ENCODE measurements at places on chromosomes 4 and X. TPM values are rescaled to one million over a fixed set of nuclear protein-coding genes. Genes with fewer than 3 reads are reported as not detected.
A peak's percentile ranks its signal among the peaks of the same experiment; 100 is the strongest.

GRCh38 chrX:109537324-109537665, 651 bp downstream of the NXT2 start:
- DNase-seq: no peak

GRCh38 chr4:90051999-90052398, 75.2 kb upstream of the CCSER1 start:
- no peak for DNase-seq

DNA sequence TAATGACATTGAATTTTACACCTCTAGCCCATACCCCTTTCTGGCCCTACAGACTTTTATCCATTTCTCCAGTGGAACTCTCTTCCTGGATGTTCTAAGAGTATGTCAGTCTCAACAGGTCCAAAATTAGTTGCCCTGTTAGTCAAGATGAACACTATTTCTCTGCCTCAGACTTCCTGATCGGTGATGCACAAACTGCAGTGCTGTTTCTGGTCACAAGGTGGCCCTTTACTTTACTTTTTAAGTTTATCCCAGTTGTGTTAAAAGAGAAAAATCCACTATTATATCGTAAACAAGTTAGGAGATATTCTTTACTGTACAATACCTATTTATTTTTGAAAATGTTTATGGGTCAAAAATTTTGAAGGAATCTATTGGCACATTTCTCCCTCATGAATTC, 13.1 kb downstream of the TCEAL7 start:
- DNase-seq: peak; percentile 48

DNA sequence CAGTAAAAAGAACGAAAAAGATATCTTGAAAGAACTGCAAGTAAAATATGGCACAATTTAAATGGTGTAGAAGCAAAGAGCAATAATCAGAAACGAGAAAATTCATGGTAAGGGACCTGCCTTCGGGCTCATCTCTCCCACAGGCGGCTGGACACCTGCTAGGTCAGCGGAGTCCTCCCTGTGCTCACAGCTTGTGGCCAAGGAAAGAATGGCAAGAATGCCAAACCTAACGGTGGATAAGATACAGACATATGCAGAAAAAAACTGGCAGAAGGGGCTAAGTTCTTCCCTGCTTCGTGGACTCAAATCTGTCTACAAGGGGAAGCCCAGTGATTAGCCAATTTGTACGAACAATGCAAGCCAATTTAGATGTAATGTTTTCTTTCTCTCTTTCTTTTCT, 152.1 kb upstream of the VCX start:
- no peak for DNase-seq

DNA sequence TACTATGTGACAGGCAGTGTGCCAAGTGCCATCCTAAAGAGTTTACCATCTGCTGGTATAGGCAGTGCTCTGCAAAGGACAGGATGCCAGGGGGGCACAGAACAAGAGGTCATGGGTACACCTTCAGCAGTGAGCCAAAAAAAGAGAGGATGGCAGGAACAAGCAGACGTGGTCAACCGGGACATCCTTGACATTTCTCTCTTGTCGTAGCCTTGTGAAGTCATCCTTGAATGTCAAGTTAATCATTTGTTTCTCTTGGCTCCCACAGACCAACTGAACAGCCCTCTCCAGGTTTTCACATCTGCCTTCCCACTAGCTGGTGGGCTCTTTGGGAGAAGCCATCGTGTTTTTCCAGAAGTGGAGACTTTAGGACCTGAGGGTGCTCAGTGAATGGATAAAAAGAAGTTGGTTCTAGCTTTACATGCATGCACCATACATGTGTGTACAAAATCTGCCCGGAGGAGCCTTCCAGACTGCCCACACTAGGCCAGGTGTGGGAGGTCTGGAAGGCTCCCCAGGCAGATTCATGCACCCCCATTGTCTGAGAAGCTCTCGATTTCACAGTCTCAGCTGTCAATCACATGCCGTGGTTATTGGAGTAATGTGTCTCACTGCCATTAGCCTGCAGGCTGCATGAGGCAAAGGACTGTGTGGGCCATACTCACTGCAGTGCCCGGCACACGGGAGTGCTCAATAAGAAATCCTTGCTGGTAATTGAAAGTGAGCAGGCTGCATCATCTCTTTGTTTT, 16.4 kb downstream of the PNMA6F start:
- no peak for DNase-seq

Gene SYTL5
- polyA plus RNA-seq: not detected

DNA sequence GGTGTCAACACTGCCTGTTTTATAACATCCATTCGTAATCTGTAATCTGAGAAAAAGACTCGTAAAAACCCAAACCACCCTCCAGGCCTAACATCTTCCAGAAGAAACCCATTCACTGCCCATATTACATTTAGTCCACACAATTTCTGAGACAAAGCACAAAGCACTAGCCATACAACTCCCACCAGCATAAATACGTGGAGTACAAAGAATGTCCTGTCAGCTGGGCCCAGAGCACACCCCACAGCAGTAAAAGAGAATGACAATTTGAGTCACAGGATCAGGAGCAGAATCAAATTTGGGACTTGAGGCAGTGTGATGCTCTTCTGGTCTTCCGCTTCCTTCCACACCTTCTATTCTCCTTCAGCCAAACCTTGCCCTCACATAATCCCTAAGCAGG, 6.8 kb downstream of the MECP2 start:
- no peak for DNase-seq

GRCh38 chrX:69556060-69557011, 52.2 kb downstream of the NALF2 start:
- DNase-seq: no peak

DNA sequence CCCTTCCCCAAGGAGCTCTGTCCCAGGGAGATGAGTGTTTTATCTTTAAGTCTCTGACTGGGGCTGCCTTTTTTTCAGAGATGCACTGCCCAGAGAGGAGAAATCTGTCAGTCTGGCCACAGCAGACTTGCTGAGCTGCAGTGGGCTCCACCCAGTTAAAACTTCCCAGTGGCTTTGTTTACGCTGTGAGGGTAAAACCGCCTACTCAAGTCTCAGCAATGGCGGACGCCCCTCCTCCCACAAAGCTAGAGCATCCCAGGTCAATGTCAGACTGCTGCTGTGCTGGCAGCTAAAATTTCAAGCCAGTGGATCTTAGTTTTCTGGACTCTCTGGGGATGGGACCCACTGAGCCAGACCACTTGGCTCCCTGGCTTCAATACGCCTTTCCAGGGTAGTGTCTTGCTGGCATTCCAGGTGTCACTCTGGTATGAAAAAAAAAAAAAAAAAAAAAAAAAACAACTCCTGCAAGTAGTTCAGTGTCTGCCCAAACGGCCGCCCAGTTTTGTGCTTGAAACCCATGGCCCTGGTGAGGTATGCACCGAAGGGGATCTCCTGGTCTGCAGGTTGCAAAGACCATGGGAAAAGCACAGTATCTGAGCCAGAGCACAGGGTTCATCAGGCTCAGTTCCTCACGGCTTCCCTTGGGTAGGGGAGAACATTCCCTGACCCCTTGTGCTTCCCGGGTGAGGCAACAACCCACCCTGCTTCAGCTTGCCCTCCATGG, 1616.1 kb upstream of the ADGRL3 start:
- no peak for DNase-seq

GRCh38 chr4:128688846-128689437, 120.6 kb upstream of the JADE1 start:
- no peak for DNase-seq

Gene LAS1L
- polyA plus RNA-seq: 44.8 TPM

Gene ZCCHC4
- 11.6 TPM for polyA plus RNA-seq

DNA sequence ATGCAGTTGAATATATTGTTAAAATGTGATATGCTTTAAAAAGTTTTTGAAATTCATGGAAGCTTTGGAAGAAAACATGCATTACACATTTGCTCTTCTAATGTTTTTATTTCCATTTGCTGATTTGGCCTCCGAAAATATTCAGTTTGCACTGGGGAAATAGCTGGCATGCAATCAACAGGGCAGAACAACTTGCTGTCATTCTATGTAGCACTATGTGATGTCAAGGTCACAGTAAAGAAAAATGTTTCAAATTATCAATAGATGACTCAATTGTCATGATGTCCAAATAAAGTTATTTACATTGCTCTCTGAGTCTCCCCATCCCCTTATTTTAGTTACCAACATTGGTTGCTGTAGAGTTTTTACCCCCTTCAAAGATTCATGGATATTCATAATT, 119.2 kb downstream of the TLL1 start:
- DNase-seq: no peak

- no peak for DNase-seq
These were observed 63.8 kb upstream of the FAM120C start for GRCh38 chrX:54246866-54247265.

Gene DMRTC1
- not detected for polyA plus RNA-seq

Measured in CD8-positive, alpha-beta memory T cell (primary cell).